ENCODE measurements at places on chromosomes 5 and 9. TPM values are rescaled to one million over a fixed set of nuclear protein-coding genes. Genes with fewer than 3 reads are reported as not detected.

Gene PTRH1
- total RNA-seq: 19.0 TPM

Gene ENTR1
- total RNA-seq: 73.4 TPM

Gene FOXD4L6
- total RNA-seq: 0.06 TPM

Gene IRGM
- total RNA-seq: not detected

Gene FRMD3
- total RNA-seq: 6.2 TPM

Gene ENG
- 0.13 TPM for total RNA-seq

Gene BRINP1
- total RNA-seq: 0.17 TPM

Gene FGF1
- 0.35 TPM for total RNA-seq

Gene PCDHAC2
- total RNA-seq: 4.4 TPM

Gene CCDC69
- total RNA-seq: 1.5 TPM

Gene COQ4
- total RNA-seq: 50.4 TPM

Gene CDO1
- not detected for total RNA-seq

Gene ZNF366
- not detected for total RNA-seq

Gene LCN10
- not detected for total RNA-seq

Data from A549 treated with GW870086 at 1 μM for 4 hours (cell line).